ENCODE measurements at places on chromosomes 2 and 18.

- no peak for DNase-seq
These were observed 12.8 kb upstream of the IHH start for GRCh38 chr2:219073413-219074129.

DNA sequence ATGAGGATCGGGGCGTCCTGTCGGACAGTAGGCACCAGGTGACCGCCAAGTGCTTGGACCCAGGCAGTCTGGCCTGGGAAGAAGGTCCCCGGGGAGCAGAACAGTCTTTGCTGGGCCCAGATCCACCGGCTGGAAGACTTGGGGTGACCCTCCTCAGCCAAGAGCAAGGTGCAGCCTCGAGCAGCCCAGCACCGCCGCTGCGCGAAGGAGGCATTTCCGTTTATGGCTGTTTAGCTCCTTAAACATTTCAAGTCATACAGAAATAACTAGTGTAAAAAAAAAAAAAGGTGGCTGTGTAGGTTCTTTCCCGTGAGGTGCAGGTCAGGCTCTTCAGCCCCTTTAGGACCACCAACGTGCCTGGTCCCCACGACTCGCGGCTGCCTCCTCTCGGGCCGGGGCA, 370.2 kb downstream of the CMPK2 start:
- no peak for DNase-seq

- no peak for DNase-seq
These were observed 113.6 kb downstream of the CDH2 start for GRCh38 chr18:28063271-28063761.

DNA sequence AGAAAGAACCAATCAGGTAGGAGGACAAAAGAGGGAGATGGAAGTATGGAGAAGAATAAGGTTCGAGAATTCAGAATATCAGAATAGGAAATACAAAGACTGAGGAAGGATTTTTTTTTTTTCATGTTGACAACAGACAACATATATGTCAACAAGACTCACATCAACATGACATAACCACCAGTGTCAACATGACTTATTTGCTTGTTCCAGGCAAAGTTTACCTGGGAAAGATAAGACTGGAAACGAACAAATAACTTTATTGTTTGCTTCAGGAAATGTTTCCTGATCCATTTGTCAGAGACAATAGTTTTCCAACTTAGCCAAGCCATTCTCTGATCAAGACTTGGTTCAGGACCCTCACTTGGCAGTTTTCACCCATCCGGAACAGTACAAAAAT, 321.9 kb upstream of the NETO1 start:
- DNase-seq: no peak

GRCh38 chr18:45780568-45780967, 44.9 kb upstream of the SIGLEC15 start:
- DNase-seq: no peak

All from stimulated activated CD4-positive, alpha-beta T cell treated with anti-CD3 and anti-CD28 coated beads, Interleukin-15, amount 100 ng/mL, for 1 hour (primary cell).